ENCODE measurements at places on chromosomes 11 and 22.

DNA sequence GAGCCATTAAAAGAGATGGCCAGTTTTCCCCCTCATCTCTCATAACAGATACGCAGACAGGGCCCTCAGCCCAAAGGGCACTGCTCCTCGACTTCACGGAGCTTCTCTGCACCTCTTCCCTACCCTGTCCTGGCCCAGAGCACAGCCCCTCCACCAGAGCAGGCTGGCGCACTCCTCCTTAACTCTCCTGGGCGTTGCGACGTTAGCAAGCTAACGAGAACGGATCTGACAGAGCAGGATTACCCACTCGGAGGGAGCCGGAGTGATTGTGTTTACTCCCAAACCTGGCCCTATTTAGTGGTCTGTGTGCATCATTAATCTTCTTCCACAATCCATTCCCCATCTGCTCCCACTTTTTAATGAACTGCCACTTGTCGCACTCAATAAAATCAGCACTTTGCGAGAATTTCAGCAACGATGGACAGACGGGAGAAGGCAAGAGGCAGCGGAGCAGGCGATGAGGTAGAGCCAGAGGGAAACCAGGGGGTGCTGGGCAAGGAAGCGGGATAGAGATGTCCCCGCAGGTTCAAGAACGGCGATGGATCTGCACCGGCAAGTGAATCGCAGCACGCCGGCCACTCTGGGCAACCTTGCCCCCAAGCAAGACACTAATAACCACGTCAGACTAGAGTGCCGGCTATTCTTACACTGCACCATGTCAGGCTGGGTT is 159.4 kb downstream of the BUD13 start:
- no peak for DNase-seq

- no peak for DNase-seq
These were observed 80.4 kb downstream of the BARX2 start for GRCh38 chr11:129455756-129456655.

DNA sequence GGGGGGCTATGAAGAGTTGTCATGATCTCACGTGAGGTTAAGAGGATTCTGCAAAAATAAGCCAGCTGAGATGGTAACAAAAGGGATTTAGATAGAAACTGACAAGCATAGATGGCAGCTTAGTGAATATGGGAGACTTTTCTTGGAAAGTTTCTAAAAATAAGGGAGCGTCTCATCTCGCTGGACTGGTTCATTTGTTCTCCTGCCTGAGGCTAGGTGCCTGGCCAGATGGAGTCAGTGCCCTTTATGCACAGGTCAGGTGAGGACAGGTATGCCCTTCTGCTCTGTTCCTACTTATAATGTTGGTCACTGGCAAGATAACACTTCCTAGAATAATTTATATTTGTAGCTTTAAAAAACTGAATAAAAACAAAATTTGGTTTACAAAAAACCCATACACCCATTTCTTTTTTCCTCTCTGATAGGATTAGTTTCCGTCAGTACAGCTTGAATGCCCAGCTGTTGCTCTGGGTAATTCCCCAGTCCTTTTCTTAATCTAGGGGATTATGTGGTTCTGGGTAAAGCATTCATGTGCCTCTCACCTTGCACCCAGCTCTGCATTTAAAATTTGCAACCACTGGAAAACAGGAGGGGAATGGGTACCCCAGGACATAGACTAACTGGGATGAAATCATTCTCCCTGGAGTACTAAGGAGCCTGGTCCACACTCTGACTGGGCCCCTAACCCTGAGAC is 90.0 kb downstream of the AMOTL1 start:
- DNase-seq: no peak

- no peak for DNase-seq
These were observed 396 bp downstream of the NPAT start for GRCh38 chr11:108221911-108222573.

DNA sequence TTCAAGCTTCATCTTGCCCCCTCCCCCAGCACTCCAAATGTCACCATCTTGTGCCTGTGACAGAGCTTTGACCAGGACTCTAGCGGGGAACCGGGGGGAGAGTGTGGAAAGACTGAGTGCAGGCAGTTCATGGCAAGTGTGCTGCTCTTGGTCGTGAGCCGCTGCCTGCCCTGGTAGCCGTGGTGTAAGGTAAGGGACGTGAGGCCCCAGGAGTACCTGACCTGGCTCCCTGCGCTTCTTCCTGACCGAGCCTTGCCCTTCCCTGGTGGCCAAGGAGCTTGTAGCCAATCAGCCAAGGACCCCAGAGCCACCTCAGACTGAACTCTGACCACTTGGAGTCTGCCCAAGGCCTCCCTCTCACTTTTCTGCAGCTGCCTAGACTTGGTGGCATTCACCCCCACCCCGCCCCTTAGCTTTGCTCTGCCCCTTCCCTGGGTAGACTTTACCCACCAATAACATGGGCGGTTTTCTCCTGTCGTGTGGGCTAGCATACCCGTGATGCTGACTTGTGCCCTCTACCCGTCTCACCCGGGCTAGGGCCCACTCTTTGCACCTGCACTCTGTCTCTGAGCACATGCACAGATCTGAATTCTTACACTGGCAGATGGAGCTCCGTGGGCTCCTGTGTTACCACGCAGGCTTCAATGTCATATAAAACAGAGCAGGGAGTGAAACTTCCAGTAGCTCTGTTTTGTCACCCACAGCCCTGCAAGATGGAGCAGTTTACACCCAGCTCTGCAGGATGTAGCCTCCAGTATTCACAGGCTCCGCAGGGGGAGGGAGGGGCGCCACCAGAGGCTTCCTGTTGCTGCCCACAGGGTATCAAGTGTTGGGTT is 1.5 kb downstream of the DGKZ start:
- DNase-seq: no peak

DNA sequence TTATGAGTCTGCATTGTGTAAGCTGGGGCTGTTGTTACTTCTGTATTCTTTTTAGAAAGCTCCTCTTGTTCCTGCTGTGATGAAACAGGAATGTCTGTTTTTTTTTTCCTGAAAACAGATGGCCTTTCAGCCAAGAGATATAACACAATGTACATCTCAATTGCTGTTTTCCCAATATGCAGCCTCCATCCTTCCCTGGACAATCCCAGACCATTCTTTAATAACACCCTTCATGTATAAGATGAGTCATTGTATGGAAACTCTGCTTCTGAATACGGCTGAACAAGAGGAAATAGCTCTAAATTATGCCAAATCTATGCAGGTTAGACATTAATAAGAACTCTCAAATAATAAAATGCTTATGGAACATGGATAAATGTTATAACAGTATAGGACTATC is 60.2 kb upstream of the LRRC4C start:
- no peak for DNase-seq

DNA sequence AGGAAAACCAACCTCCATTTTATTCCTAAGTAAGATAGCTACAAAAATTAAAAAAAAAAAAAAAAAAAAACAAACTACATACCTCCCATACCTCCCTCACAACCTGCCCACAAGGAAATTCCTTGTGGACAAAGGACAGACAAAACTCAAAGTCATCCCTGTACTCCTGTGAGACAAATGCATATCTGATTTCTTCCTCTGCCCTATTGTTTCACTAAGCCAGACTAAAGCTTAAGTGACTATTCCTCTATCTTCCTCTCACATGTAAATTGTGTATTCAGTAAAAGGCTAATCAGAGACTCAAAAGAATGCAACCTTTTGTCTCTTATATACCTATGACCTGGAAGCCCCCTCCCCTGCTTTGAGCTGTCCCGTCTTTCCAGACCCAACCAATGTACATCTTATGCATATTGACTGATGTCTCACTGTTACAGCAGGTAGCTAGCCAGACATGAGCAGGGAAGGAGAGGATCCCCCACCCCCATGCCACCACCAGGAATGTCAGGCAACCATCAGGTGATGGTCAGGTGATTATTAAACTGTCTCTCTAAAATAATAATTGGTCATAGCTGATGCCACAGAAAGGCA is 289.4 kb downstream of the SBF2 start:
- no peak for DNase-seq

DNA sequence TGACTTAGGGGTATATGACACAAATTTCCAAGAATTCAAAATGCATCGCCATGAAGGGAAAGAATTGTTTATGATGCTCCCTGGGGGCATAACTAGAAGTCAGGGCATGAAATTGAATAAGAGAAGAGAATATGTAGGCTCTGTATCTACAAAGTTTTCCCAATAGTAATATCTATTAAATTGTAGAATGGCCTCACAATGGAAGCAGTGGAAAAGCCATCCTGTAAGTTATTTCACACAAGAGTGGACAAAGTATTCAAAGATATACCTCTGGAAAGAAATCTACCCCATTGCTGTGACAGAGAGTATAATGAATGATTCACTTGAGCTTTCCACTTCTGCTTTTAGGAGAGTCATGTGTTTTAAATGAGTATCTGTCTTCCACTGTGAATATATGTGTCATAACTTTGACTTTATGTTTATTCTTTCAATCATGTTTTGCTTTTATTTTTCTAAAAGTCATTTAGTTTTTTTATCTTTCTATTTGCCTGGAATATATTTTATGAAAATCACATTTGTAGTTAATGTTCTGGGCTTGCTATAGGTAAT is 65.7 kb upstream of the DDI1 start:
- DNase-seq: no peak

- no peak for DNase-seq
These were observed 2.4 kb upstream of the THRSP start for GRCh38 chr11:78061088-78061920.

GRCh38 chr22:22858559-22858937 is 29.1 kb upstream of the IGLL5 start:
- no peak for DNase-seq

GRCh38 chr22:33896575-33897447 is 23.5 kb downstream of the LARGE1 start:
- no peak for DNase-seq

DNA sequence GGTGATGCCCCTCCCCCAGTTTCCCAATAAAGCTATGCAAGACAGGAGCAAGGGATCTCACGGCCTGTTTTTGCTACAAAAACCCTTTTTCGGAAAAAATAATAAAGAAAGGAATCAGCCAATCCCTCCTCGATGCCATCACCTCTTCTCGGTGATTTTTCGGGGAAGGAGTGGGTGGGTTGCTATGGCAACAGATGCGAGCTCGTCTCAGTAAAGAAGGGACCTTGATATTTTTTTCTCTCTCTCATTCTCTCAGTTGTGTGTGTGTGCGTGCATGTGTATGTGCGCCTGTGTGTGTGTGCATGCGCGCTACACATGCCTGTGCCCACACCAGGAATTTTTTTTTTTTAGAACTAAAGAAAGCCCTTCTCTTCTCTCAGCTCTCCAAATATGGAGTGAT is 3.8 kb upstream of the NPAS4 start:
- DNase-seq: peak; percentile 55

DNA sequence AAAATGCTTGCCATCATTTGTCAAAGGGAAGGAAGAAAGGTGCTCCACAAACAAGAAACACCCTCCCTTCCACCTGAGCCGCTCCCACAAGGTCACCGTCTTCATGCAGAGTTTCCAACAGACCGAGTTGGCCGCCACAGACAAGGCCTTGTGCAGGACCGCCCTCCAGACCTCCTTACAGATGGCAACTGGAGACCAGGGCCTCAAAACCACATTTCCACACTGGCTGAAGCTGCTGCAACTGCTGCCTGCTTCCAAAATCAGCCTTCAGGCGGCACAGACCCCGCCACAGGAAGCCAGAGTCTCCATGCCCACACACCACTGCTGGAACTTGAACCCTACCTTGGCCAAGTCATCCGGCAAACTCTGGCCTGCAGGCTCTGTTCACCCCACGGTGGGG is 6.3 kb downstream of the DEAF1 start:
- DNase-seq: no peak

DNA sequence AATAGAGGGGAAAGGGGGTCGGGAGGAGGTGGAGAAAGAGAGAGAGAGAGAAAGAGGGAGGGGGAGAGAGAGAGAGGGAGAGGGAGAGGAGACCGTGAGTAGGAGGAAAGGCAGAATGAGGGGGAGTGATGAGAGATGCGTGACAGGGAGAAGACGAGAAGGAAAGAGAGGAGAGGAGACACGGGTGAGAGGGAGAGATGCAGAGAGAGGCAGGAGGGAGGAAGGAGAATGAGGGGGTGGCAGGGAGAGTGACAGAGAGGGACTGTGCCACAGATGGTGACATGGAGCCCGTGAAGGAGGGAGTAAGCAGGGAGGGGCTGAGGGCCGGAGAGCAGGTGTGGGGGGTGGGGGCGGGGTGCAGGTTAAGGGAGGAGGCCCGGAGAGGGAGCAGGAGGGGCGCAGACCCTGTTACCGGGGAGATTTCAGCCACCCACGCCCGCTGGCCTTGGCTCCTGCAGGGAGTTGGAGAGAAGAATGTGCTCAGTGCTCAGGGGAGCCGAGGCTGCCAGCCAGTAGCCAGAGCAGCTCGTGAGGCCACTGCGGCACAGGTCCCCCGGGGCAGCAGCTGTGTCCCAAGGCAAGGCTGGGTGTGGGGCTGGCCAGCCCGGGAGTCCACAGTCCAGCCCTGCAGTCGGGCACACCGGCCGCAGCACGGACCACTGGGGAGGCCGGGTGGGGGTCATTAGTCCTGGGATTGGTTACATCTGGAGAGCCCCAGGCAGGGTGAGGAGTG is at the start of gene SSTR3:
SSTR3 (minus strand) TSS at position 304 of the 733 bp plus-strand sequence. CDS start 4,674 bp downstream, outside the sequence.
- DNase-seq: no peak

GRCh38 chr11:110119317-110119716 is 26.1 kb downstream of the ZC3H12C start:
- no peak for DNase-seq

DNA sequence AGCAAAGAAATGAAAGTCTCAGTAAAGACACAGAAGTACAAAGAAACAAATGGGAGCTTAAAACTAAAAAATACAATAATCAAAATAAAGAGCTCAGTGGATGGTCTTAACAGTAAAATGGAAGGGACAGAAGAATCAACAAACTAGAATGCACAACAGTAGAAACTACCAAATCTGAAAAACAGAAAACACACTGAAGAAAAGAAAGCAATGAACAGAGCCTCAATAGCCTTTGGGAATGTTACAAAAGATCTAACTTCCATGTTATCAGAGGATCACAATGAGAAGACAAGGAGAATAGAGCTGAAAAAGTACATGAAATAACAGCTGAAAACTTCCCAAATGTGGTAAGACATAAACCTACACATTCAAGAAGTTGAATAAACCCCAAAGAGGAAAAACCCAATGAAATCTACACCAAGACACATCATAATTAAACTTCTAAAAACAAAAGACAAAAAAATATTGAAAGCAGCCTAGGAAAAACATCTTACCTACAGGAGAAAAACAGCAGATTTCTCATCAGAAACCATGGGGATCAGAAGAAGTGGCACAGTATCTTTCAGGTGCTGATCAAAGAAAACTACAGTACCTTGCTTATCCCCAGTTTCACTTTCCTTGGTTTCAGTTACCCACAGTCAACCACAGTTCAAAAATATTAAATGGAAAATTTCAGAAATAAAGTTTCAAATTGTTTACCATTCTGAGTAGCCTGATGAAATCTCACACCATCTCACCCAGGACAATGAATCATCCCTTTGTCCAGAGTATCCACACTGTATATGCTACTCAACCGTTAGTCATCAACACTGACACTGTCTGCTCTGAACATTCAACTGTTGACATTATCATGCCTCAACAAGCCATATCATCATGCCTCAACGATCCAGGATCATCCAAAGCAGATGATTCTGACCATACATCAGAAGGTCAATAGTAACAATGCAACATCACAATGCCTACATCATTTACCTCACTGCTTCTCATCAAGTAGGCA is 22.2 kb downstream of the RRAS2 start:
- no peak for DNase-seq
